ENCODE measurements at places on chromosomes 13 and 19.
A peak's percentile ranks its signal among the peaks of the same experiment; 100 is the strongest.

- peak; percentile 48 for DNase-seq
Measured at GRCh38 chr19:33329736-33330135, 27.4 kb upstream of the CEBPA start.

DNA sequence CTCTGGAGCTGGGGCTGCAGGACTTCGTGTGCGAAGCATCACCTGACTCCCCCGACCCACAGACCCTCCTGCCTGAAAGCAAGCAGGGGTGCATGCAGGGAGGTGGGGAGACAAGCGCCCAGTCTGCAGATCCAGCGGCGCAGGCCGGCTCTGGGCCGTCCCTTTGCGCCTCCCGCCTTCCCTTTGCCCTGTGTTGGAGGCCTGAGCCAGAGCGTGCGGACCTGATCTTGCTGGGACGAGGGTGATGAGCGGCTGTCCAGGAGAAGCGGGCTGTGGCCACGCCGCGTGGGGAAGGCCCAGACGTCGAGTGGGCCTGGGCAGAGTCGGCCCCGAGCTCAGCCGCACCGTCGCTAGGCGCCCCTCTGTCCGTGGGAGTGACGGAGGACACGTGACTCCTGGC lies 5.3 kb upstream of the GRTP1 start:
- DNase-seq = no peak

DNA sequence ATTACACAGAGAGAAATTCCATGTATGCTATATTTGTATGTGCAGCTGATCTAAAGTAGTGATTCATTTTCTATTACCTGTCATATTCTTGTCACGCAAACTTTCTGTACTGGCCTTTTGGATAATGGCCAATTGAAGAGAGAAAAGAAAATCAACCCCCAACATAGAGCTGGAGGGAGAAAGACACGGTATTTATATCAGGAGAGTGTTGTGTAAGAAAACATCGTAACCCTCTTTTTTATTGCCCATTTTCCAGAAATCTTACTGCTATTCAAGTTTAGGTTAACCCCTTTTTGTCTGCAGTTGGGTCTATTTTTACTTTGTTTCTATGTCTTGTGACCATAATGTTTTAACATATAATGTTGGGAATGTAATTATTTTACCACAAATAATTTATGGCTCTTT lies 27.9 kb downstream of the DGKH start:
- DNase-seq = no peak

DNA sequence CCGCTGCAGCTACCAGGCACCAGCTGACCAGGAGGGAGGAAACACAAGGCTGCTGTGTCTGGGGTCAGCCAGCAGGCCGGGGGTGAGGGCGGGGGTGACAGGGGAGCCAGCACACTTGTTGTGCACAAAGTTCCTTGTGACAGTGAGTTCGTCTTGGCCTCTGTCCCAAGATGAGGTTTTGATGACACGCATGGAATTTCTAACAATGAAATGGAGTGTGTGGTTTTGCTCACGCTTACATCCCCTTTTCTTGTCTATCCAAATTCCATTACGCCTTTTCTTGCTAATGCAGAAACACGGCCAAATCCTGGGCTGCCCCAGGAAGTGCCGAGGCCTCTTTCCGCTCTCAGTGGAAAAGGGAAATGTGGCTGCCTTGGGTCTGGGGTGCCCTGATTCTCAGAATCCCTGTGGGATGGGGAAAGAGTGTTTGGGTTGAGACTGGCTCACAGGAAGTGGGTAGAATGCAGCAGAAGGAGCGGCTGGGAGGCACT lies 73.8 kb downstream of the GADD45B start:
- DNase-seq = peak; percentile 93

DNA sequence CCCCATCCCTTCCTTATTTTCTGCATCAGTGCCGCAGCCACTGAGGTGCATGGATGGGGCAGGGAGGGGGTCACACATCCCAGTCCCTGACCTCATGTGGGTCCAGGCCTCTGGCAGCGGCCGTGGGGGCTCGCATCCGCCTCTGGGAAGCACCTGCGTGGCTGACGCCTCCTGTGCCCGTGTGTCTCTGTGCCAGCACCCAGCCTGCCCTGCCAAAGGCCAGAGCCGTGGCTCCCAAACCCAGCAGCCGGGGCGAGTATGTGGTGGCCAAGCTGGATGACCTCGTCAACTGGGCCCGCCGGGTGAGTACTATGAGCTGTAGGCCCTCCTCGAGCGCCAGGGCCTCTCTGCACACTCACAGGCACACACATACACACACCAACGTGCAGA lies 4.9 kb downstream of the NDUFS7 start:
- no peak for DNase-seq

DNA sequence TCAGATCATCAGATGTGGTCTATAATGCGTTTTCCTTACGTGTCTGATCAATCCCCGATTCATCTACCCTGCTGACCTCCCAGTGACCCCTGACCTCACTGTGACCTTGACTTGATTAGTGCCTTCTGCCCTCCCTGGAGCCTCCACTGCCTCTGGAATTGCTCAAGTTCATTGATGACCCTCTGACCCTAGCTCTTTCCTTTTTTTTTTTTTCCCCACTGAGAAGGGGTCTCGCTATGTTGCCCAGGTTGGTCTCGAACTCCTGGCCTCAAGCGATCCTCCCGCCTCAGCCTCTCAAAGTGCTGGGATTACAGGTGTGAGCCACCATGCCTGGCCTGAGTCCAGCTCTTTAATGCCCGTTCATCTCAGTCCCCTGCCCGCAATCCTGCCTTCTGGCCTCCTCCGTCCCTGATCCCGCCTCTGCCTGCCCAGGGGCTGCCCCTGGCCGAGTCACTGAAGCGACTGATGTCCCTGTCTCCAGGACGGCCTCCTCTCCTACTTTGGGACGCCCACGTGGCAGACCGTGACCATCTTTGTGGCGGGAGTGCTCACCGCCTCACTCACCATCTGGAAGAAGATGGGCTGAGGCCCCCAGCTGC lies 4.0 kb upstream of the FTL start:
- DNase-seq = no peak

GRCh38 chr13:57136093-57136492 lies 4.6 kb upstream of the PRR20A start:
- no peak for DNase-seq

DNA sequence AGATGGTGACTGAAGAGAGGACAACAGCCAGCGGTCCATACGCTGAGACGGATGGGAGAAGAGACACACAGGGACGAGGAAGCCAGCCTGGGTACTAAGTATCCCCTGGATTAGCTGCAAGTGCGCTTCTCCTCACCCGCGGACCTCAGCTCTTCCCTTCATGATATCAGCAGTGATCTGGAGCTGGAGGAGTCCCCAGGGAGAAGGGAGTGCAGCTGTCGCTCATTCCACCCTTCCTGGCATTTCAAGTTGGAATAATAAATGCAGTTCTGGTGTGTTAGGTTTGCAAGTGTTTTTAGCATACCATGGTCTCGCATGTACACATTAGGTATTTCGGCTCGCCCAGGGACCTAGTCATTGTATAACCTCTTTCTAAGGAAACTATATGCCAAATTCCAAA lies 88.5 kb upstream of the C1QTNF9B start:
- no peak for DNase-seq

DNA sequence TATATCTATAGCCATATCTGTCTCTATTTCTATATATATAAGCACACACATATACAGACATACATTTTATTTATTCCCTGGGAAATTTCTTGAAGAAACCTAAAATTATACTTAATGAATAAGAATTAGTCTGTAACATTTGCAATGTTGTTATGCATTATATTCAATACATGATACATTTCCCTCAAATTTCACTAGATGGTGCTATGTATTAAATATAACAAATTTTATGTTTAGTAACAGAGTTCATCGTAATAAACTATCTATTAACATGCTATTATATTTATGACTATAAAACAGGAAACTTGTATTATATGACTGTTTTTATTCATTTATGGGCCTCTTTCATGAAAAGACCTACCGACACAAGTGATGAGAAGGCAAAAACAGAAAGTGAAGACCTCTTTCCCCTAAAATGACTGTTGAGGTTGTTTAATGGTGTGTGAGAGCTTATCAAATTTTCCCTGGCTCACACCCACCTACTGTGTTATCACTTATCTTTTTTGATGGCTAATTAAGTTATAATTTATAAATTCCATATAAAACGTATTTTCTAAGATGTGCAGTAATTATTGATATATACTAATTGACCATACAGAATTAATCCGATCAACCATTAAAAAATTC lies 881.9 kb downstream of the SLITRK6 start:
- DNase-seq = peak; percentile 9

DNA sequence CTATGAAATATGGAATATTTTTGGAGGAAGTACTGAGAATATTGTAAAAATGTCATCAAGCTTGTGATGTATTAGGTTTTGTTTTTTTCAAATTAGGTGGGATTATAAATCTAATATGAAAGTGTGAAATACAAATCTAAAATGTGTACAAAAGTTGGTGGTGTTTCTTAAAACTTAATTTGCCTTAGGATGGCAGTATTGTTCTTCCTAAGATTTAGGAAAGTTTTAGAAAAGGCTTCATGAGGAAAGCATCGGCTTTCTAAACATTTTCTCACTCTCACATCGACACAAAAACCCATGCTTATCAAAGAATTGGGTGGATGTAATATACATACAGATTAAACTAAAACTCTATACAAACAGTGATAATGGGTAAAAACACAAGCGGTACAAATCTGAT lies 972.0 kb upstream of the PCDH20 start:
- no peak for DNase-seq

GRCh38 chr19:39411081-39411831 lies 1.2 kb upstream of the PLEKHG2 start:
- no peak for DNase-seq

DNA sequence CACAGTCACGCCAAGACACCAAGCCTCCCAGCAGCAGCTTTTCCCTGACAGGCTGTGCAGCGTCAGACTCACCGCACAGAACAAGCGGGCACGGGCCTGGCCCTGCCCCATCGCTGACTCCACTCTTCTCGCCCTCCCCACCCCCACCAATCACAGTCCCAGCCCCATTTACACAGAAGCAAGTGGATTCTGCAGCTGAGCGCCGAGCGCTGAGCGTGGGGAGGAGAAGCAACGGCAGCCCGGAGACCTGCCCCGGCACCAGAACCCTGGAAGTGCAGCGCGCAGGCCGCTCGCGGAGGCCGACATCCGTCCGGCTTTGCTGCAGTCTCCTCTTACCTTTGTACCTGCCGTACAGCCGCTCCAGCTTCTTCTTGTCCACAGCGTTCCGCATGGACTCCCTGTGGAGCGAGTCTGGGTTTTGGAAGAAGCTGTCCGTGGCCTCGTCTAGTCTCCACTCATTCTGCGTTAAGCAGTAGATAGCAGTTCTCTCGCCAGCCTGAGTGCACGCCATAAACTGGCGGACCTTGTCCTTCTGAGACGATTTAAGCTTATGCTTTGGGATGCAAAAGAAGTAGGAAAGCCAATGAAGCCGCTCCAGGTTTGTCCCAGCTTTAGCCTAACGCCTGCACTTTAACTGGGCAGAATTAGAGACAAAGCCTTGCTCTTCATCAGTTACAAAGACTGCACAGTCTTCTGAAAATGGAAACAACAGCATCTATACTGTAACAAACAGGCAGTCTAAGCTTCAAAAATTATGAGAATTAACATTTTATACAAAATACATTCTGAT lies 6.8 kb downstream of the DCUN1D2 start:
- DNase-seq = no peak

DNA sequence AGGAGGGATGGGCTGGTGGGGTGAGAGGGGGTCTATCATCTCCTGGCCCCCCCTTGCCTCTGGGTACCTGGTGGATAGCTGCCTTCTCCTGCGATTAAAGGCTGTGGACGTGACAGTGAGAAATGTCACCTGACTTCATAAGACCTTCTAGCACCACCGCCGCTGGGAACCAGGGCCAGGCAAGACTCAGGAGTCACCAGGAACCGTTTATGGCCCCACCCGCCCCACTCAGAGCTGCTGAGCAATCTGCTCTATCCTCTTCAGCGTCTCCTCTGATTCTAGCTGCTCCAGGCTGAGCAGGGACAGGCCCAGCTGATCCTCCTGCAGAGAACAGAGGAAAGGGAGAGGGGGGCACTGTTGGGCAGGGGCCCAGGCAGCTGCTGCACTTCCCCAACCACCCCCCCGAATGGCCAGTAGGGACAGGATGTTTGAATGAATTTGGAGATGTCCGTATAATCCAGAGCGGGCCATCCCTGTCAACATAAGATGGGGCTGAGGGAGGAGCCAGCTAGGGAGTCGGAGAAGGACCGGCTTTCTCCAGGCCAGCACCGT lies 10.9 kb downstream of the KLC3 start:
- DNase-seq = no peak

DNA sequence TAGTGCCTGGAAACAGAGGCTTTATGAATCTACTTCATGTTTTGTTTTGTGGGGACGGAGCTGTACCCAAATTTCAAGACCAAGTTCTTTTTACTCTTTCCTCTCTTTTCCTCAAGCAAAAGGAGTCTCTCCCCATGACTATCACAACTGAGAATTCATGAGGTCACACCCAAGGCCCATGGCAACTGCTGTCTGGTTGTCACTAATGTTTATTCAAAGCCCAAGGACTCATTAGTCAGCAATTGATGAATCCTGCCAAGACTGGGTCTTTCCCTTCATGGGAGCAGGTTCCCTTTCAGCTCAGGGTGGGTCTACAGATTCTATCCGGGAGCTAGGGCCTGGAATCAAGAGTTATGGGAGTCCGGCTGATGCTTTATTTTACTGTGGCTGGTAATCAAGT lies 441.5 kb upstream of the PCDH20 start:
- DNase-seq = no peak

- no peak for DNase-seq
Measured at GRCh38 chr13:41136396-41137031, 3.9 kb upstream of the KBTBD6 start.

DNA sequence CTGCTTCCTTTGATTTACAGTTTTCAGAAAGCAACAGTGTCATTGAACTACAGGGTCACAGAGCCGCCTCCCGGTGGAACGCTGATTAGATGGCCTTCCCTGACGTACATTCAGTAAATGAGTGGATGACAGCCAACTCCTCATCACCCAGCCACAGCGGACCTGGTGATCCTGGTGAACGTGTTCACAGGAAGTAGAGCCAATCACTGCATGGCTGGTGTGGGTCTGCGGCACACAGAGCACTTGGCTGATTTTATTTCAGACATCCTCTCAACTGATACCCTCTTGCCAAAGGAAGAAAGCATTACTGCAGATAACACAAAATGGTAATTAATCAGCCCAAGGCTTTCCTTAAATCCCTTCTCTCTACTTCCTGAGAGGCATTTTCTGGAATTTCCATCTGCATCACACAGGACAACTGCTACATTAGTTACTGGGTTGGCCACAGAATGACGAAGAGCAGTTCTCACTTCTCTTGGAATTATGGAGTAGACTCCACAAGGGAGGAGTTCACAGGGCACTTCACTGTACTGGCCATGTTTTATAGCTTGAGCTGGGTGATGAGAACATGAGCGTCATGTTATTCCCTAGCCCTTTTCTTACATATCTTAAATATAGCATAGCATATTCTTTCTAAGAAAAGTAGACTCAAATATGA lies 84.0 kb upstream of the SLC7A1 start:
- no peak for DNase-seq

GRCh38 chr13:37539170-37539569 lies 59.4 kb downstream of the POSTN start:
- no peak for DNase-seq

DNA sequence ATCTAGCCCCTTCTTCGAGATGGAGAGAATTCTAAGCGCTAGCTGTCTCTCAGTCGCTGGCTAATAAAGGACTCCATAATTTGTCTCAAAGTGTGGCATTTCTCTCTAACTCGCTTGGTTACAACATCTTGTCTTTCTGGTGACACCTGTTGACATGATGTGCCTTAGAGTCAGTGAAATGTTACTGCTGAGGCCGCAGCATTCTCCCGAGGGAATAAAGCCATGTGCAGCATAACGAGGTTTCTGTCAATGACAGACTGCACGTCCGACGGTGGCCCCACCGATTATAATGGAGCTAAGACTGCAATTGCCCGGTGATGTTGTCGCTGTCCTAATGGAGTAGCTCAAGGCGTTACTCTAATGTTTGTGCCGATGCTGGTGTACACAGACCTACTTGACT lies 20.3 kb upstream of the GPR32 start:
- no peak for DNase-seq

All from KBM-7 (cell line).